ENCODE measurements at places on chromosomes 2 and 18.
A peak's percentile ranks its signal among the peaks of the same experiment; 100 is the strongest.

DNA sequence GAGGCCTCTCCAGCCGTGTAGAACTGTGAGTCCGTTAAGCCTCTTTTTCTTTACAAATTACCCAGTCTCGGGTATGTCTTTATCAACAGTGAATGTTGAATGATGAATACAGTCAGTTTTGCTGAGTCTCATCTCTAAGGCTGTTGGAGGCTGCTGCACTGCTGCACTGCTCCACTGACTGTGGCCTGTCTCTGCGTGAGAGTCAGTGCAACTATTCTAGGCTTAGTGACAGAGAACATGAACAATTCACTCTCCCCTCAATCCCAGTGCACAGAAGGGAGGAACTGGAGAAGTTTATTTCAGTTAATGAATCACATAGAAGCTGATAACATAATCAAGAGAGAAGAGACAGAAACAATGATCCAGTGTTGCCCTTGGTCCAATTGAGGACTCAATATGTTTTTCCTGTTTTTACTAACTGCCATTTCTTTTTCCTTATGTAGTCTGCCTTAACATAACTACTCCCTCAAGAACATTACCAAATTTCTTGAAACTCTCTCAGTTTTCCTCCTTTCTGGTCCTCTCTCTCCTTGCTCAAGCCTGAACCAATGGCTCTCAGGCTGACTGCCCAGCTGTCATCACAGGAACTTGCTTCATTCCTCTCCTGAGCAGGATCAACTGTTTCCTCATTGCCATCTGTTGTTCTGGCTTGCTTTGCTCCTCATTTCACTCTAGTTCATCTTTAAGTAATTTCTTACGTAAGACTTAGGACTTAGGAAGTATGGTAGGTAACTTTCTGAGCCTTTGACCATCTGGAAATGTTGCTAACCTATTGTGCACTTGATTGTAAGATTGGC is 483.2 kb downstream of the METTL4 start:
- DNase-seq, result no peak

DNA sequence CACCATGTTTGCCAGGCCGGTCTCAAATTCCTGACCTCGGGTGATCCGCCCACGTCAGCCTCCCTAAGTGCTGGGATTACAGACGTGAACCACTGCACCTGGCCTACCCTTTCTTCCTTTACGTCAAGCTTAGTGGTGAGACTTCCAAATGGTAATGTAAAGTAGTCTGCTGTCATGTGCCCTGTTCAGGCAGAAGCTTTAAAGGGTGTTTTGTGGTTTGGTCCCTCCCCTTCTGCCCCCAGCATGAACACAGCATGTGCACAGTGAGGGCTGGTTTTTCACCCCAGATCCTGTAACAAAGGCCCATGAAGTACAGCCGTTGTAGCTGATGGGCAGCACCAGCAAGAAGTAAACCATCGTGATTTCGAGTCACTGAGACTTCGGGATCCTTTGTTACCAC is 2.7 kb upstream of the DTYMK start:
- no peak for DNase-seq

GRCh38 chr2:16277117-16277516 is 336.8 kb downstream of the MYCN start:
- DNase-seq, result no peak

GRCh38 chr18:76390452-76391035 is 104.5 kb downstream of the ZNF516 start:
- DNase-seq, result no peak

DNA sequence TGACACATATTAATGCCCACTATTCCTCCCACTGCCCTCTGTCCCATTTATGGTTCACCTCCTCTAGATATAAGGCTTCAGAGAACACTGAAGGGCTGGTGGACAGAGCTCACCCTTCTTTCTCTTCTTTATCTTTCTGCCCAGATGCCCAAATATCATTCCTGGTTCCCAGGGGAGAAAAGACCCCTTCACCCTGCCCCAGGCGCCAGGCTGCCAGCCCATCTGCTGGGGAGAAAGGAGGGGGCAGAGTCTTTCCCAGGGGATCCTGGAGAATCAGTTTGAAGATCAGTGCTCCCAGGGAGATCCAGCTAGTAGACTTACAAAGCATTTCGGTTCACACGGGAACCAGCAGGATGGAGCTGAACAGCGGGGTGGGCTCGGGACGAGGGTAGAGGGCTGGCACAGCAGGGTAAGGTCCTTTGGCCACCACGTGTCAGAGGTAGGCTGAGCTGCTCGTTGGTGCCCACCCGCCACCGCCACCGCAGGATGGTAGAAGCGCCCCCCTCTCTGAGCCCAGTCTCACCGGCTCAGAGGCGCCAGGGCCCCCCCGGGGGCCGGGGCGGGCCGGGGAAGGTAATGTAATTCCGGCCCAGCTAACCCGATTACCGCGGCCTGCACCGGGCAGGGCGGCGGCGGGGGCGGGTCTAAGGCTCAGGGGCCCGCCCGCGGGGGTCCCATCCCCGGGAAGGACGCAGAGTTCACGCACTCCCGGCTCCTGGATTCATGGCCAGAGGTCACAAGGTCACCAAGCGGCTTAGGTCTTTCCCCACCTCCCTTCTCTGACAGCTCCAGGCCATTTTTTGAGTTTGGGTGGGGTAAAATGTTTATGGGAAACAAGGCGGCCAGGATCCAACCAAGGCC is 1.3 kb upstream of the TLX2 start:
- no peak for DNase-seq

DNA sequence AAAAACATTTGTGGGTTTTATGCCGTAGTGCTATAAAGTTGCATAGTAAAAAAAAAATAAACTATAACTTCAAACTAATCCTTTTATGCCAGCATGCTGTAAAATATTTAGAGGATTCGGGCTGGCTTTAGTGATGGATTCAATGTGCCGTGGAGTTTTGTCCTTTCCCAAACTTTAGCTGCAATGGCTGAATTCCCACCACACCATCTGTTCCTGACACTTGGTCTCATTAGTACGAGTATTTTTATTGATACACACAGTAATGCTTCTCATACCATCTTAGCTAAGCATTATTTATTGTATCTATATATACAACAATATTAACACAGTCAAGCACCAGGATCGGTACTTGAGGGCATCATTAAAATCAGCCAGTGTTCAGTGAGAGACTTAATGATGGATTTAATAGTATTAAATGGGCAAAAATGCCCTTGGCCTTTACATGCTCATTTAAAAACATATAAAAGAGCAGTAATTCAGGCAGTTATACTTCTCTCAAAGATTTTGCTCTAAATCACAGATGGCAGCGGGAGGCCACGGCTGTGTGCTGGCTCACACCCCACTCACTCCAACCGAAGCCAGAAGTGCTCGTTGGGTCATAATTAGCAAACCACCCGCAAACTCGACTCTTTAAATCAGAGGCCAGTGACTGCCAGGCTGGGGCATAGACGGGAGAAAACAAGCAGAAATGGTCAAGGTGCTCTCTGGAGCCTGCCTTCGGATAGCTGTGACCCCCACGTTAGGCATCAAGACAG is 297.0 kb upstream of the REV1 start:
- no peak for DNase-seq

GRCh38 chr2:207506426-207506825 is 23.3 kb upstream of the CREB1 start:
- DNase-seq, result no peak

DNA sequence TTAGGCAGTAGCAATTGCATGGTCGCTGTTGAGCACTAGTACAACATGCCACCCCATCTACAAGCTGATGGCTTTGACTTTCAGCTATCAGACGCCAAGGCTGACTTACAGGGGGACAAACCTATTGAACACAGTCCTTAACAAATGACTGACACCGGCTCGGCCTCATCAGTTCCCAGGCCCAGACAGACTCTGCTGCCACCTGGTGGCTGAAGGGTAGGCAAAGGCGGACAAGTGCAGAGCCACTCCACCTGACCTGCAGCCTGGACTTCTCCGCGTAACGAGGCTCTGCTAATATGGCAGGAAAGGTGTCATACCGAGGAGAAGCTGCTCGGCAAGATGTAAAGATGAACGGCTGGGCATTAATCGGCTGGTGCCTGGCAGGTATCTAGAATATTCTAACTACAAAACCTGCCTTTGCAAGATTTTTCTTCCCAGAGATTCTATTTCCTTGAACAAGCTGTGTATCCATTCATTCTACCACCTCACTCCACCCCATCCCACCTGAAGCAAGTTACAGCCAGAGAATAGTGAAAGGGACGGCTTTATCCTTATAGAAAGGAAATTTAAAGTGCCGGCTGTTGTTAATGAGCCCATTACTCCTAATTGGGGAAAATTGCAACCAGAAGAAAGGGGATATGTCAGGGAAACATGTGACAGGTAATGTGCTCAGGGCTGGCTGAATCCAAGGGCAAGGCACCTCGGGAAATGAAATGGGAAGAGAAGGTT is 67.4 kb downstream of the STEAP3 start:
- peak; percentile 37 for DNase-seq

GRCh38 chr2:64404743-64405142 is 49.2 kb upstream of the LGALSL start:
- DNase-seq, result no peak

DNA sequence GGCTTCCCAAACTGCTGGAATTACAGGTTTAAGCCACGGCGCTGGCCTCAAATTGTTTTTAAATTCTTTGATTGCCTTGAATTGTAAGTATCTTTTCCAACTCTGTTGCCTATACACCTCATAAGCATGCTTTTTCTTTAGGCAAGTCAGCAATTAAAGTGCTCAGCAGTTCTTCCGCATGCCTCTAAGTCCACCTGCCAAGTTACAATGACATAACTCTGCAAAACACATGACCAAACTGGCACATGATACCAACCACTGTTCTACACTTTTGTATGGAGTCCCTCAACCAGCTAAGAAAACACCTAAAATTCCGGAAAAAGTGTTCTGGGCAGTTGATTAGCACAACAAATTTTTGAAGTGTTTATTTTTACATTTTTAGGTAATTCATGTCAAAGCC is 5.1 kb downstream of the TXNL4A start:
- no peak for DNase-seq

- no peak for DNase-seq
These were observed 17.8 kb downstream of the CFAP210 start for GRCh38 chr2:169676357-169676756.

GRCh38 chr2:146450131-146450530 is 1394.7 kb upstream of the ACVR2A start:
- no peak for DNase-seq

- DNase-seq, result no peak
These were observed 112.4 kb downstream of the MIB1 start for GRCh38 chr18:21853016-21853415.

DNA sequence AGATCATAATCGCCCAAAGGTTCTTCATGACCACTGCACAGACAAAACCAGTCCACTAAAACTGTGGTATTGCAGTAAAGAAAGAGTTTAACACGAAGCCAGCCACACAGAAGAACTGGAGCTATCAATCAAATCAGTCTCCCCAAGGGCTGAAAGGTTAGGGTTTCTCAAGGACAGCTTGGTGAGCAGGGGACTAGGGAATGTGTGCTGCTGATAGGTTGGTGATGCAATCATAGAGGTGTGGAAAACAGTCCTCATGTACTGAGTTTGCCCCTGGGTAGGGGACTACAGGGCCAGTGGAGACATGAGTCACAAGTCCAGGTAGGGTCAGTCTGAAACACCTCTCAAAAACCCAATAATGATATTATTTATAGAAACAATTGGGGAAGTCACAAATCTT is 27.3 kb upstream of the FEZ2 start:
- no peak for DNase-seq

- DNase-seq, result no peak
These were observed 34.0 kb downstream of the NAPG start for GRCh38 chr18:10559553-10560451.

DNA sequence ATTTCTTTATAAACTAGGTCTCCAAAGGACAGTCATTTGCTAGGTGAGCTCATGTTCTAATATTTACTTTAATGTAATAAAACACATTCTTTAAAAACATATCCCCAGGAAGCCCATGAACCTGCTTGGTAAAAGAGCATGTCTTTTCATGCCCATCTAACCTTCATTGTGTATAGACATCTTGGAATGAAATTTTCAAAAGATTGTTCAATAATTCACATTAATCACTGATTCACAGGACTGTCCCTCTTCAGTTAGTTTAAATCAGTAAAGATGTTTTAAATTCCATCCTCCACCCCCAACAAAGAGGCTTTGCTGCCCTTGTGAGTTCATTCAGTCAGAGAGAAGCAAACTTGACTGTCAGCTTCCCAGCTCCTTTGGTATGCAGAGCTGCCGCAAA is 633.4 kb upstream of the CELF4 start:
- no peak for DNase-seq

DNA sequence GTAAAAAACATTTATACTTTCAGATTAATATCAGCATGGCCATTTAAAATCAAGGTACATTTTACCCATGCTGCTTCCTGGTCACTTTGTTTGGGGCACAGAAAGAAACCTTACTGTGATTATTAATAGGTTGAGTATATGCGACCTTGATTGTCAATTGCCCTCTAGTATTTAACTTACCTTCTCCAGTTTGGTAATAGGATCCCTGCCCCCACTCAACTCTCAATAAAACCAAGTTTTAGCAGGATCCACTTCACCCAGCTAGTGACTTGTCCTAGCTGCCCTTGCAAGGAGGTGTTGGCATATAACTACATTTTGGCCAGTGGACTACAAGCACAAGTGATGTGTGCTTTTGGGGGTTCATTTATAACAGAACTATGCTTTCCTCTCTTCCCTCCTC is 34.3 kb downstream of the FANCL start:
- no peak for DNase-seq

DNA sequence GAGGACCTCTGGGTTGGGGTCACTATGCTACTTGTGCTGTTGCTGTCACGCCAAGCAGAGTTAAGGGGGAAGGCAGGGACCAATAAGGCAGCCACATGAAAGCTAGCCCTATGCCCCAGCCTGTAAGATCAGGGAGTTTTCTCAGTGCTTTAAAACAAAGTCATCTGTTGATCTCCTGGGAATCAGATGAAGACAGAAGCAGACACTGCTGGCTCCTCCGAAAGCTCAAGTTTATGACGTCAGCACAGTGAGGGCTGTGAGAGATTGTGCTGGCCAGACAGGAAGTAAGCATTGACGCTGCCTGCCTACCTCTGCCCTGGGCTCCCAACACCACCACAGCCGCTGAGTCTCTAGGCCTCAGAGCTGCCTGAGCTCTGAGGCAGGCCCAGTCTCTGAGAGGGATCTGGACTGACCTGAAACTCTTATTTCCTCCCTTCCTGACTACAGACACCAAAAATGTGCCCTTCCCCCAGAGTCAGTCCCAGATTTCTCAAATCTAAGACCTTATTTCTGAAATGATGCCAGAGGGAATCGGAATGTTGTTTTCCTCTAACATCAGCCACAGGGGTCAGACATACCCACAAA is 118.1 kb upstream of the EPAS1 start:
- DNase-seq, result peak; percentile 17

GRCh38 chr2:141641462-141641861 is 489.4 kb downstream of the LRP1B start:
- DNase-seq, result no peak

GRCh38 chr18:49851624-49852023 is 38.3 kb upstream of the ACAA2 start:
- DNase-seq, result no peak

DNA sequence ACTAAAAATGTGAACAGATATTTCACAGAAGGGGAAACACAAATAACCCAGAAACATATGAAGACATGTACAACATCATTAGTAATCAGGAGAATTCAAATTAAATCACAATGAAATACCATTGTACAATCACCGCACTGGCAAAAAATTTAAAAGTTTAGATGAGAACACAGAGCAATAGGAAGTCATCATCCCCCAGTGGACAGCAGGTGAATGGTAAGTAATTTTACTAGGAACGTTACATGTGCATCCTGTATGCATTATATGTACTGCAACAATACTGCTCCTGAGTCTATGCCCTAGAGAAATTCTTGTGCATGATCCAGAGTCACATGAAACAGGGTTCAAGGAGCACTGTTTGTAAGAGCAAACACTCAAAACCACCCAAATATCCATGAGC is 713.8 kb downstream of the NRXN1 start:
- no peak for DNase-seq

GRCh38 chr18:23077493-23078256 is 57.6 kb upstream of the CABLES1 start:
- DNase-seq, result no peak

Data from stimulated activated CD4-positive, alpha-beta T cell treated with anti-CD3 and anti-CD28 coated beads, Interleukin-12 subunit alpha, Interleukin-12 subunit beta, amount 100 ng/mL, for 48 hours (primary cell).